Ureter (tissue), 1 donor: ENCODE measurements at places on chromosomes 6 and 20. TPM values are rescaled to one million over a fixed set of nuclear protein-coding genes. Genes with fewer than 3 reads are reported as not detected.

The MAS1 gene
- not detected for total RNA-seq

The NOTCH4 gene
- 19.4 TPM for total RNA-seq

DNA sequence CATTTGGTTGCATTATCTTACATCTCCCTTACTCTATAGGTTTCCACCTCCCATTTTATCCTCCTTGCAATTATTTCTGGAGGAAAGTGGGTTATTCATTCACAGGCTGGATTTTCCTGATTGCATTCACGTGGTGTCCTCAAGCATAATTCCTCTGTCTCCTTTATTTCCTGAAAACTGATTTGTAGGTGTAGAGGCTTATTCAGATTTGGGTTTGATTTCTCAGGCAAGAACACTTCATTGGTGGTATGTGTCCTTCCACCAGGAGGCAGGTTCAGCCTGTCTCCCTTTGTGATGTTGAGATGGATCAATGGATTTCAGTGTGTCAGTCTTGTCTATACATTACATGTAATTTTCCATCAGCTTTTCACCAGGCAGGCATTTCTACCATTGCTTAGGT, 17.3 kb downstream of the DNPH1 start:
- no peak for DNase-seq

DNA sequence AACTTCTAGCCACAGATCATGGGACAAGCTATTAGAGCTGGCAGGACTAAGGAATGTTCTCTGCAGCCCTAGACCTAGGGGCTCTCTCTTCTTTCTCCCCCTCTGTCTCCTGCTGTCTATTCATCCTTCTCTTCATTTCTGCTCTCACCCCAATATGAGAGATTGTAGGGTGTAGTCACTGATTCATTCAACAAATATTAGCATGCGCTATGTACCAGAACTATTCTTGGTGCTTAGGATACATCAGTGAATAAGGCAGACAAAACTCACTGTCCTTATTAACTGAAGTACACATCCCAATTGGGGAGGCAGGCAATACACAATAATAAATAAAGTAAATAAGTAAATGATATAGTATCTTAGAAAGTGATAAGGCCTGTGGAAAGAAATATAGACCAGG, 14.7 kb upstream of the SIRPB2 start:
- DNase-seq = no peak

GRCh38 chr6:52375780-52376556, 14.0 kb downstream of the PAQR8 start:
- DNase-seq = no peak
